ENCODE measurements at places on chromosomes 5 and 9.

DNA sequence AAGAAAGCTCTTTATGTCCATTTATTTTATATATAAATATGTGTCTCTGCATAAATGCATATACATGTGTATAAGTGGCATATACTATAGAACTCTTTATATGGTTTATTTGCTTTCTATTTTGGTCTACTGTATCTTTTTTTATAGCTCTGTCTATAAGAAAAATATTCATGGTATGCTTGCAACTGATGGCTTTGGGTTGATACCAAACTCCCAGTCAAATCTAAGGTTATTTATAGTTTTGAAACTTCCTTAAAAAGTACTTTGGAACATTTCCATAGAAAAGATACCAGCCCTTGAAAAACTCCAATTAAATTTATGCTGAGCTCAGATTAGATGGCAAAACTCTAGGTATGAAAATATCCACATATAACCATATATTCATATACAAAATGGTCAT lies 120.0 kb upstream of the KLF9 start:
- DNase-seq, result no peak

GRCh38 chr5:148760945-148761638 lies 65.3 kb upstream of the ADRB2 start:
- DNase-seq, result no peak

DNA sequence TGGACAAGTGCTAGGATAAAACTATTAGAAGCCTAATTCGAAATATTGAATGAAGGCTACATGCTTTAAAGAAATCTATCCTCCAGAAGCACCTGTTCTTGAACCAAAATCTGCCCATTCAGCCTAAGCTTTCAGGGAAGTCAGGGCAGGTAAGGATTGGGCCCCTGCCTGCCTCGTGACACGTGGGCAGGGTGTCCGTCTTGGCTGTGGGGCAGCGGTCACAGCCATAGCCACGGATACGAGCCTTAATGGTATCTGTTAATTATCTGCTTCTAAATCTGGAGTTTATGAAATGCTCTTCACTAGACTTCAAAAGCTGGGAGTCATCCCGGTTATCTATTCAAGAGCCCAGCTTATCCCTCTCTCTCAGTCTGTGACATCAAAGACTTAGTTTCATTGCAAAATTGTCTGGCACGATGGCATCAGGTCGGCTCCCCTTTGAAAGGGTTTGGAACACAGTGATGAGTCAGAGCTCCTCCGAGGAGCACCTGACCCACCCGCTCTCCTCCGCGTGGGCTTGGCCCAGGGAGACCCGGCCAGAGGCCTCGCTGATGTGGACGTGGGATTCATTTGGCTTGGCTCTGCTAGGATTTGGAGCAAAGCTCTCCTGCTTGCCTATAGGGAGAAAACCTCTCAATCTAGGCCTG lies 135.9 kb downstream of the MACROH2A1 start:
- DNase-seq, result no peak

GRCh38 chr5:142823126-142823525 lies 52.9 kb downstream of the ARHGAP26 start:
- no peak for DNase-seq

- no peak for DNase-seq
Observed at GRCh38 chr5:116733991-116734975, 159.7 kb upstream of the SEMA6A start.

DNA sequence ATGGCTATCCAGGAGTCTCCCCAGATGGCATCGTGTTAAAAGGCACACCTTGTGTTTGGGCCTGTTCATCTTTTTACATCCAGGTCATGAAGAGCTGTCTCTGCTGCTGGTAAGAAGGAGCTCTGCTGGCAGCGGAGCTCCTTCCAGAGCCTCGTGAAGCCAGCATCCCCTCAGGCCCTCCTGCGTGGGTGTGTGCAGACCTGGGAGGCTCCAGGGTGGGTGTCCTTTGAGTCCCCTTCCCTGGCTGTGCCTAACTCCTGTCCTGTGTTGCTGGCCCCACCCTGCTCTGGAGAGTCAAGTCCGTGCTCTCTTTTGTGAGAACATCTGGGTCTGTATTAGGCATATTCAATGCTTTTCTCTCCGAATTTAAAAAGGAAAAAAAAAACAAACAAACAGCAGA lies 149.6 kb upstream of the IRX2 start:
- DNase-seq, result no peak

- DNase-seq, result peak; percentile 28
Observed at GRCh38 chr5:87069974-87070608, 197.6 kb upstream of the RASA1 start.

DNA sequence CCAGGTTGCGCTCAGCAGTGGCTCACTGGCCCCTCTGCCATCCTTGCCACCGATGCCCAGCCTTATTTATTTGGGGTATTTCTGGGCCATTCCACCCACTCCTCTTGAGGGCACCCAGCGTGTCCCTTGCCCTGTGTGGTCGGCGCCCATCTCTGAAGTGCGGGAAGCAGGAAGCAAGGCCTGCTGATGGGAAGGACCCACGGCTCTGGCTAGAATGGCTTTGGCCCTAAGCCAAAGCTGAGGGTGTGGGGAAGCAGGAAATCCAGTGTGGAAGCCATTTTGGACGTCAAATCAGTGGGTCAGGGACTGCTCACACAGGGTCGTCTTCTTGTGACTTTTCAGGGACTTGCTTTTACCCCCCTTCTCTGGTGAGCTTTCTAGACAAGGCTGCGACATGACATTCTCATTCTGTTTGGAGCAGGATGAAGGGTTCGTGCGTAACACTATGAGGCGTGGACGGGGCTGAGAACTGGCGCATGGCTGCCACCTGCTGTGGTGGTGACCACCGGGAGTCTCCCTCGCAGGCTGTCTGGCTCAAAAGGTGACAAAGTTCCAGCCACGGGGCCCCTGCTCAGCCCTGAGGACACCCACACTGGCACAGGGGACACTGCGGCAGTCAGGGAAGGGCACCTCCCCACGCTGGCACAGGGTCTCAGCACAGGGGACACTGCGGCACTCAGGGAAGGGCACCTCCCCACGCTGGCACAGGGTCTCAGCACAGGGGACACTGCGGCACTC lies 50.7 kb upstream of the NKD2 start:
- DNase-seq, result no peak

GRCh38 chr9:134624621-134625181 lies 16.9 kb upstream of the COL5A1 start:
- peak; percentile 26 for DNase-seq

DNA sequence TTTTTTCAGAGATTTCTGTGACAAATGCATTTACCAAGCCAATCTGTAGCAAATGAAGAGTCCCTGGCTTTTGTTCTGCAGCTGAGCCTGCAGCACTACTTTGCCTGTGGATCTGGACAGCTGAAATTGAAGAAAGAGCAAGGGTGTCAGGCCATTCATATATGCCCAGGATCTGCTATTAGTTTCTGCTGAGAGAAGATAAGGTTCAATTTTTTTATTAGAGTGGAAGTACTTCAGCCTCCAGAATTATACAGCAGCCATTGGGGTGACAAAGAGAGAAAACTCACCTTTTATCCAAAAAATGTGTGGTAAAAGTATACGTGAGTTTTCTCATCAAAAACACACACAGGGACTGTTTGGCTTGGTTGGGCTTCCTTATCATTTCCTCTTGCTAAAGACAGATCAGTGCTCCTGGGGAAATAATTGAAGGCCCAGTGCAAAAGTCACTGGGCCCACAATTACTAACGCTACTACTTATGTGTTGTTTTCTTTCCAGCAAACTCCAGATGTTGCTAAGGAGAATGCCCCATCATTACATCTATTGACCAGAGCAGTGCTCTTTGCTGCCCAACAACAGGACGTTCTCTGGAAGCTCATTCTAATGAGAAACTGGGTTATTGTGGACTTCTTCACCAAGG lies 138.6 kb downstream of the CEMIP2 start:
- DNase-seq, result no peak

DNA sequence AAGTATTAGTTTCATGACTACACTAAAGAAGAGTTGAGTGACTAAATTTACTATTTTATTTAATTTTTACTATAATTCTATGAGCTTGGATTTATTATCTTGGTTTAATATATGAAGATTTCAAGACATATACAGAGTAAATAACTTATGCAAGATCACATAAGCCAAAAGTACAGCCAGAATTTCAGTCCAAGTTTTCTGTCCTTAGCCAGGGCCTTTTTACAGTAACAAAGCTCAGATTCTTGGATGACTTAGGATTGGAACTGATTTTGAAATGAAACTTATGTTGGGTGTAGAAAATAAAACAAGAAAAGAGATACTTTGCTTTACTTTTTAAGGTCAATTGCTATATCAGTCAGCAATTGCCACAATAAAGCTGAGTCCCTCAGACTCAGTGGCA lies 170.3 kb downstream of the MARCHF11 start:
- DNase-seq, result no peak

DNA sequence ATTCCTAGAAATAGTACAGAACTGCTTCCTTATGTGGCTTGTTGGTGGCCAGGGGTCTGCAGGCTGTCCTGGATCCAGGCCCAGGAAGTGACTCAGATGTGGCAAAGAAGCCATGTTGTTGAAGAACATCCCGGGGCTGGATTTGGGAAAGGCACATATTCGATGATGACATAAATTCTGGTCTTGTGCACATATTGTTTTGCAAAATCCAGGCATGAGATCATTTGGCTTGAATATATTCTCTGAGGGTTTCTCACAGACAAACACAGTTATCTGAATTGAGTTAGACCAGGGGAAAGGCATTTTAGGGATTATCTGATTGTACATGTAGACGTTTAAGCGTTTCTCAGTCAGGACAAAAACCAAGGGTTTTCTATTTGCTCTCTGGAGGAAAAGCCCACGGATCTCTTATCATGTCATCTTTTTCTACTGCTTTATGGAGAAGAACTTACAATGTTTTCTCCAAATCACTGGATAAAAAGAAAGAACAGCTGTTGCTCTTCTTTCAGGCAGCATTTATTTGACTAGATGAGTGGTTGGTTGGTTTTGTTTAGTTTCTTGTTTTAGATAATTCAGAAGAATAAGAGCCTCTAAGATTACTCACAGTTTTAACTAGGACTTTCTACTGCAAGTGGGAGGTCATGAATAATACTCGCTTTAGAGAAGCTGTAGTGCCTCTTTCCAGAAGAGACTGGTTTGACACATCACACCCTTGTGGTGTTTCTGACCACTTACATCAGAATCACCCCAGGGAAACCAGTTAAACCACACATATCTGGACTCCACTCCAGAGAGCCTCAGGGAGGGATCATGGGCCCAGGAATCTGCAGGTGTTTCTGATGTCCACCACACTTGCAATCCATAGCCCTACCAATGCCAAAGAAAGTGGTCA lies 29.5 kb upstream of the LHFPL2 start:
- peak; percentile 78 for DNase-seq

GRCh38 chr5:61184708-61185107 lies 22.4 kb upstream of the SMIM15 start:
- DNase-seq, result no peak

- DNase-seq, result no peak
Observed at GRCh38 chr5:2780421-2781171, 29.1 kb upstream of the IRX2 start.

DNA sequence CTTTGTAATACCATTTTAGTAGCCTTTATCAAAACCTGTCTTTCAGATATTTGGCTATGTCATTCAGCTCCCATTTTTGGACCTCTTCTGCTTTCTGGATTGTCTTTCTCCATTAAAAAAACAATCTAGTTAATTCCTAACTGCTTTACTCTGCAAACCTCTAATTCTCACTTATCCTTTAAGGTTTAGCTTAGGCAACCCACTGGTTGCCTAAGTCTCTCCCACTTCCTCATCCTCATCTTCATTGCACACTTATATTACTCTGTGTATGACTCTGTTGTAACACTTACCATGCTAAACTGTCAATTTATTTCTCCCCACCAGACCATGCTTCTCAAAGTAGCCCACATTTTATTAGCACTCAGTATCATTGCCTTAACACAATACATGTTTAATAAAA lies 205.0 kb upstream of the DMRTA1 start:
- DNase-seq, result no peak

DNA sequence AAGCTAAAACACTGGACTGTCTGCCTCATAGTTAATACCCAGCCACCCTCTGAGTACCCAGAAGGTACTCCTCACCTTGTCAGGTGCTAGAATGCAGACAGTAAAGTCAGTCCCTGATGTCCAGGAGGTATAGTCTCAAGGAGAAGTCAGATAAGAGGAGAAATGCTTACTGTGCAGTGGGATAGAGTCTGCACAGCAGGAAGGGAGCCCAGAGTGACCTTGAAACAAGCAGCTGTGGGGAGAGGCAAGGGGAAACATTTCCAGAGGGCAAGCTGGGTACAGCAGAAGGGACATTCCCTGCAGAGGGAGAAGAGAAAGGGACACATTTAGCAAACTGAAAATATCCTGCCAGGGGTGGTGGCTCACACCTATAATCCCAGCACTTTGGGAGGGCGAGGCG lies 122.7 kb downstream of the GCNT1 start:
- DNase-seq, result no peak

DNA sequence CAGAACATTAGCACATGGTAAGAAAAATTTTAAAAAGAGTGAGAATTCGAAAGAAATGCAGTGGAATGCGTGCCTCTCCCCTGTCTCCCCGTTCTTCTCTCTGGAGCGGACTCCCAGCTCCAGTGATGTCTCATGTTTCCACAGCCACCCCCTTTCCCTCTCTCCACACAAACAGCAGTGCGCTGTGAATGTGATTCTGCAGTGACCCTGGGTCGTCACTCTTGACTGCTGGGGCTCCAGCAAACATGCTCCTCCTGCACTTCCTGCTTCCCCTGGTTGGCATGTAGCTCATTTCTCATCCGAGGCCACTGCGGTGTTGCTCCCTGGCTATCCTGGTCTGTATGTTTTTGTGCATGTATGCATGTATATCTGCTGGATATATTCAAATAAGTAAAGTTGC lies 13.3 kb downstream of the PHF2 start:
- DNase-seq, result no peak

- DNase-seq, result peak; percentile 68
Observed at GRCh38 chr5:5340206-5340729, 82.2 kb upstream of the ICE1 start.

DNA sequence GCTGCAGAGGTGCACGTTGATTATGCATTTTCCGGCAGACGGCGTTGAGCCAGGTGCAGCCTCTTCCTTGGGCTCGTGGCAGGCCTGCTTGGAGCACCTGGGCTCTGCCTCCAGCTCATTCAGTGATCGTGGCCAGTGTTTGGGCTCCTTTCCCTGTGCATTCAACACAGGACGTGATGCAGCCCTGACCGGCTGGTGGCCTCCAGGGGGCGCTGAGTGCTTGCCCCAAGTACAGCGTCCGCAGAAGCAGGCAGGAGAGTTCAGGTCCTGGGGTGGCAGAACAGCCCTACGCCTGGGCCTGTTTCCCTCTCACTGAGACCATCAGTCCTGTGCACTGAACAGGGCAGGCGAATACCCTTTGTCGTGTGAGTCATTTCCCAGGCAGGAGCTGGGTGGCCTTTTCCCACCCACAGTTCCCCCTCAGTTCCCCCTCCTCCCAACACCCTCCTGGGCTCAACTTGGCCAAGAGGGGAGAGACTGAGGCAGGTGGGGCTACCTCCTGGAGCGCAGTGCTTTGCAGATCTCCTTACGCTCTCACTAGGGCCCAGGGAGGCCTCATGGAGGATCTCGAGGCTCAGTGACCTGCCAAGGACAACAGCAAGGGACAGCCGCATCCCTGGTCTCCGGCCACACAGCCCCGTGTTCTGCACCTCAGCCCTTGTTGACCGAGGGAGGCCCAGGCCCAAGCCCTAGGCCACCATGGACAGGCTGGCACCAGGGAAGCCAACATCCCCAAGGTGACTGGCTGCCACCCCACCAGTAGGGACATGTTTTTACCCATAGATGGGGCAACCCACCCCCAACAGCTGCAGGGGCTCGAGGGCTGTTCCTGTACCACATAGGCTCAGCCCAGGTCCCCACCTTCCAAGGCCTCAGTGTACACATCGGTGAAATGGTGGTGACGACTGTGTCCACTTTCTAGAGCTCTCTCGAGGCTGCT lies 52.9 kb downstream of the LRSAM1 start:
- peak; percentile 88 for DNase-seq

All from left cardiac atrium (tissue), 4 donors.